Suppressor macrophage (primary cell): ENCODE measurements at places on chromosomes 2 and 18.

DNA sequence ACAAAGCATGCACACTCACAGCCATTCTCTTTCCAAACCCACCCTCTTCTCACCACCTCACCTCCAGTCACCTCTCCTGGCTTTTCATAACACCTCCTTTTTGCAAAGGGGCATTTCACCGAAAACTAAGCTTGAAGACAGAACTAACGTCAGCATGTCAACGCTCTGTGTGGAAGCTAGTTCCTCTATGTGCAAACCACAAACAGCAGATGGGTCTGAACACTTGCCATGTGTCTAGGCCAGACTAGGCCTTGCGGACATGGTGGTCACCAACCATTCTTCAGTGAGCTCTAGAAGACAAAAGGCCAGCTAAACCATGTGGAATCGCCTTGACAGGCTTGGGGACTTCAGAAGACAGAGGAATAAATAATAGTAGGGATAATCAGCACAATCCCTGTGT lies 148.5 kb downstream of the TXNL1 start:
- peak; percentile 76 for DNase-seq

- DNase-seq: no peak
Measured at GRCh38 chr2:211881449-211881848, 657.2 kb downstream of the ERBB4 start.

DNA sequence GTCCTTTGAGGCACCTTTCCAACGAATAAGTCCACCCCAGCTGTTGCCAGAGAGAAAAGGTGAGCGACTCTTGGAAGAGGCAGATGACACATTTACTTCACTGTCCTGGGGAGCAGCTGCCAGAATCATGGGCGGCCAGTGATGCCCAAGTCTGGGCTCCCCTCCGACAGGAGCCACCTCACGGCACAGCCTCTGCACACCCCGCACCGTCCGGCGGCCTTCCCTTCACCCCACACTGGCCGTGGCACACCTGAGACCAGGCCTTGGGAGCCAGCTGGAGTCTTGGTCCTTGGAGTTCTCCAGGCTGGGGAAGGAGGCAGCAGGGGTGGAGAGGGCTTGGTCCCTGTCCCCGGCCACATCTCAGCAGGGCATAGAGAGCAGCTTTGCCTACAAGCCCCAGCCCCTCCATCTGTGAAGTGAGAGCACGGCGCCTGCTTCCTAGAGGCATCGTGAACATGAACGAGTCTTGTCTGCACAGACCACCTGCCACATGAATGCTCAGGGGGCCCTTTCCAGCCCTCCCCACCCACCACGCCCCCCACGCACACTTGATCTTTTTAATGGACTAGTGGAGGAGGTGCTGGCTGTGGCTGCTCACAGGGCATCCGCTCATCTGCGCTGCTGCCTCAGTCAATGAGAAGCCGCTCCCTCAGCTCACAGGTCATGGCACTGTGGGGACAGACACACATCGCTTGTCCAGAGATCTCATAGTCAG lies 400.2 kb upstream of the MYT1L start:
- no peak for DNase-seq

GRCh38 chr18:658947-659533 lies 1.6 kb downstream of the TYMS start:
- DNase-seq: no peak

DNA sequence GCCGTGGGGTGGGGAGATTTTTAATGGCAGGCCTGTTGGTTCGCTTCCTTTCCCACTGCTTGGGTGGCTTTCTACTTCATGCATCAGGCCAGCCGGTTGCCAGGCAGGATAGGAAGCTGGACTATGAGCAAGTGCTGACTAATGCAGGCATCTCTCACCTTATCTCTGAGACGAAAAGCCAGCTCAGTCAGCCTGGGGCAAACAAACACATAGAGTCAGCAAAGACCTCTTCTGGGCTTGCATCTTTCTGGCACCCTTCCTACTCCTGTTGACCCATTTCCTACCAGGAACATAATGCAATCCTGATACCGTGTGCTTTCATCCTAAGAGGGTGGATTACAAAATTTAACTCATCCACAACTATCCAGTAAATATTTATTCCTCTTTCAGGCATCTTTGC lies 416.6 kb upstream of the MEX3C start:
- no peak for DNase-seq

DNA sequence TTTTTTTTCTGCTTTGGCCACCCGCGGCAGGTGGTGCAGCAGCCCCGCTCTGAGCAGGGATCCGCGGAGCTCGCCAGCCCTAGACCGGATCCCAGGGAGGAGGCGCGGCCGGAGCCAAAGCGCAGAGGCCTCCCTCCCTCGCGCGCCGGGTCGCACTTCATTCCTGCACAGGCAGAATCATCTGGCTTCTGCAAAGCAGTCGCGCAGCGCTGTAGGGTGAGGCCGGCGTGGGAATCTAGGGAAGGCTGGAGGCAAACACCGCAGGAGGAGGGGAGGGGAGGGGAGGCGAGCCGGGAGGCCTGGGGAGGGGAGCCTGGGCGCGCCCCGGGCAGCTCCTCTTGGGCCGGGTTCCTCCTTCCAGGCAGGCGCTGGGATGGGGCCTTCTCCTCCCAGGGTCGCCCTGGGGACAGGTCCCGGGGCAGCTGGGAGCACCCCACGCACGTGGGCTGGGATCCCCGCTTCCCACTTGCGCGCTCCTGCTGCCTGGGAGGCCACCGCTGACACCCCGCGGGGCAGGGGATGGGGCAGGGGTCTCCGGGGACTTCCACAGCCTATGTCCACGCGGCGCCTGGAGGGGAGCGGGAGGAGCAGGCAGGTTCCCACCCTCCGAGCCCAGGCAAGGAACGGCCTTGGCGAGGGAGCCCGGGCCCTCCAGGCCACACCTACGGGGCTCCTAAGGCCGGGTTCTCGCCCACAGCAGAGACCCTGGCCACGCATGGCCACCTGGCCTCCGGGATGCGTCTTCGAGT lies 45.0 kb downstream of the MBP start:
- no peak for DNase-seq

DNA sequence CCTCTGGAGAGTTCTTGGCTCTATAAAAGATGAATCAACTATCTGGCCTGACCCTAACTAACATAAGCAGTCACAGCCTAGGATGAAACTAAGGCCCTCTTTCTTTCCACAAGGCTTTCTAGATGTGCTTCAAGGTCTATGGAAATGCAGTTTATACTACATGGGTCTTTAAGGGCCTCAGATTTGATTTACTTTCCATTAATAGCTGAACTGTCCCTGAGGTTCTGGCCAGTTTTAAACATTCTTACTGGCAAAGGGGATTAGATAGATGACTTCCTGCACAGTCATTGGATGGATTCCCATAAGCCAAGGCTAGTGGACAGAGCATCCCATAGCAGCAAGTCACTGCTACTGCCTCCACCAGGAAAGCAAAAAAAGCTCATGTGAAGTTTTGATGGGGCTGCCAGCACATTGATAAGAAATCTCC lies 38.1 kb upstream of the LCLAT1 start:
- DNase-seq: no peak

GRCh38 chr18:22841840-22842239 lies 91.3 kb upstream of the RBBP8 start:
- DNase-seq: no peak

DNA sequence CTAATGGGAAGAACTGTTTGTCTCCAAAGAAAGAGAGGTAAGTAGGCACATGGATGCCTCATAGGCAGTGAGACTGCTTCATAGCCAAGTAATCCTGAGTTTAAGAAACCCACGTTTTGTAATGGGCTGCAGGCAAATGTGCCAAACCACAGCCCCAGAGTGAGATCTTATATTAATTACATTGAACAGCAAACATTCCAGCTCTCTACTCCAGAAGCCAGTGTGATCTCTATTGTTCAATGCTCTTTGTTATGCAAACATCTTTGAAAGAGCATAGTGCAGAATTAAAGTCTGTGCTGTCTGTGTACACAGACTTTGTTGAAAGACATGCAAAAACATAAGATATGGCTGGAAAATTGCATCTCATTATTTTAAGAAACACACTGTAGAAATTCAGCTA lies 720.8 kb upstream of the REG3G start:
- DNase-seq: no peak

- DNase-seq: no peak
Measured at GRCh38 chr2:41741951-41742595, 305.7 kb upstream of the PKDCC start.

- DNase-seq: peak; percentile 97
Measured at GRCh38 chr2:186575302-186575701, 14.6 kb upstream of the ITGAV start.

GRCh38 chr2:3198119-3198518 lies 179.5 kb downstream of the EIPR1 start:
- DNase-seq: peak; percentile 14

DNA sequence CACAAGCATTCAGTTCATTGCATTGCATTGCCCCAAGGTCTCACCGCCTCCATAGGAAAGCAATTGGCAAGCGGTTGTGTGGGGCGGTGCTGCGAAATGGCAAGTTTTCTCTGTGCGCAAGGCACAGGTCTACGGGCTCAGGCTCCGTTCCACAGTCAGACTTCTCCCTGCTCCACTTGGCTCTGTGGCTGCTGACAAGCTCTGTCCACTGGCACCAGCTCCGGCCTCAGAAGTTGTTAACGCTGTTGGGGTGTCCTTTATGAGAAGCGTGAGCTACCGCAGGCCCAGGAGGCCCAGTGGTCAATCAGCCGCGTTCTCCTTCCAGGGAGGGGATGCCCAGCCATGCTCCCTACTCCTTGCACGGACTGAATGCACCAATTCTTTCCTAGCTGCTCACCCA lies 87.0 kb upstream of the GATA6 start:
- no peak for DNase-seq

DNA sequence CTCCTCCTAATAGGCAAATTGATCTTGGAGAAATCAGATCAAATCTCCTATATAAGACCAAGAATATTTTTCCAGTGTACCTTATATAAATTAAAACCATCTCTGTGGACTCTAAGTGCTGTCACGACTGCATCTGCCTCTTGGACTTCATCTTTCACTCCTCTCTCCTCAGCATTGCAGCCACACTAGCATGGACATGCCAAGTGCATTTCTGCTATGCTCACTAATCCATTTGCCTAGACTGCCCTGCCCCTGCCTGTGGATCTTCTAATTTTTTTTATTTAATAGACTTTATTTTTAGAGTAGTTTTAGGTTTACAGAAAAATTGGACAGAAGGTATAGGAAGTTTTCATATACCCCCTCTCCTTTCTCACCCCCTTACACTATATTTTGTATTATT lies 146.7 kb upstream of the VWC2L start:
- no peak for DNase-seq

- DNase-seq: no peak
Measured at GRCh38 chr2:148963461-148963860, 75.0 kb upstream of the LYPD6B start.

DNA sequence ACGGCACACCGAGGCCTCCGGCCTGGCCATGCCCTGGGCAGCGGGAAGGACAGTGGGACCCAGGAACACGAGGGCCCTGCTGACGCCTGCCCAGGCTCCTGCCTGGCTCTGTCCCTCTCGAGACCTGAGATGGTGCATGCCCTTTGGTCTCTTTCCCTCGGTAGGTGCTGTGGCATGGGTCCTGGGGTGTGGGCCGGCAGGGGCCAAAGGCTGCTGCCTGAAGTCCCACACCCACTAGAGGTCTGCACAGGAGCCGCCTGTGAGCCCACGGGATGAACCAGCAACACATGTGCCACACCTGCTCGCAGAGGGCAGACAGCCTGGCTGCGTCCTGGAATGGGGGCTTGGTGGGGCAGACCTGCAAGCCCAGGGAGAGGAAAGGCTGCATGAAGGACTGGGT lies 73.3 kb downstream of the NDUFA10 start:
- no peak for DNase-seq

GRCh38 chr2:4507661-4508060 lies 804.3 kb downstream of the DCDC2C start:
- DNase-seq: no peak

GRCh38 chr18:56804395-56804794 lies 153.2 kb downstream of the WDR7 start:
- DNase-seq: no peak

DNA sequence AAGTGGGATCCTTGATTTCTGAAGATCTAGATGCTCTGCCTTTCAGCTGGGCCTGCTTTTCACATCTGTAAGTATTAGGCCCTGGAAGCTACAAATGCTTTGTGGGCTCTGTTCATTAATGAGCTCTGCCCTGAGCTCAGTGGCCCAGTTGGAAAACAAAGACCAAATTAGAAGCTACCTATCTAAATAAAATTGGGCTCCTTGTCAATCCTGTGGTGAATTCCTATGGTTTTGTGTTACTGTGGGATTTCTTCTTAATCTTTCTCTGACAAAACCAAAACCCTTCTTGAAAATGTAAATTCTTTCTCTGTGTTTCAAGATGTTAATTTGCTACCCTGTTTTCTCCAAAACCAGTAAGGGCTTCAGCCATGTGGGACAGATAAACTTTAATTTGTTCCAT lies 219.0 kb upstream of the HS6ST1 start:
- no peak for DNase-seq

DNA sequence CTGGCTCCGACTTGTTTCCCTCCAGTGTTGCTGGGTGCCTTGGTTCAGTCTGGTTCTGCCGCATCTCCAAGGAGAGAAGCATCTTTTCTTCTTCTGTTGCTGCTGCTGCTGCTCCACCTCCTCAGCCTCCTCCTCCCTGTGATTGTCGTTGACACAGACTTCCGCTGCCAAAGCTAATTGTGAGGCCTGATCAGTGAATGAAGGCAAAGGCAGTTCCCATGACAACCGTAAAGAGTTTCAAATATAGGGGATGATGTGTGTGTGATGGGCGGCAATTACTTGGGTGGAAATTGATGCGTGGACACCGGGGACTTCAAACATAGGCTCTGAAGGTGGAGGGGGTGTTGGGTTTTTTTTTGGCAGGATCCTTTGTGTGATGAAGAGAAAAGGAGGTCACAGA lies 13.7 kb downstream of the TET3 start:
- no peak for DNase-seq

- peak; percentile 80 for DNase-seq
Measured at GRCh38 chr2:64819361-64819760, 165.6 kb upstream of the SERTAD2 start.

DNA sequence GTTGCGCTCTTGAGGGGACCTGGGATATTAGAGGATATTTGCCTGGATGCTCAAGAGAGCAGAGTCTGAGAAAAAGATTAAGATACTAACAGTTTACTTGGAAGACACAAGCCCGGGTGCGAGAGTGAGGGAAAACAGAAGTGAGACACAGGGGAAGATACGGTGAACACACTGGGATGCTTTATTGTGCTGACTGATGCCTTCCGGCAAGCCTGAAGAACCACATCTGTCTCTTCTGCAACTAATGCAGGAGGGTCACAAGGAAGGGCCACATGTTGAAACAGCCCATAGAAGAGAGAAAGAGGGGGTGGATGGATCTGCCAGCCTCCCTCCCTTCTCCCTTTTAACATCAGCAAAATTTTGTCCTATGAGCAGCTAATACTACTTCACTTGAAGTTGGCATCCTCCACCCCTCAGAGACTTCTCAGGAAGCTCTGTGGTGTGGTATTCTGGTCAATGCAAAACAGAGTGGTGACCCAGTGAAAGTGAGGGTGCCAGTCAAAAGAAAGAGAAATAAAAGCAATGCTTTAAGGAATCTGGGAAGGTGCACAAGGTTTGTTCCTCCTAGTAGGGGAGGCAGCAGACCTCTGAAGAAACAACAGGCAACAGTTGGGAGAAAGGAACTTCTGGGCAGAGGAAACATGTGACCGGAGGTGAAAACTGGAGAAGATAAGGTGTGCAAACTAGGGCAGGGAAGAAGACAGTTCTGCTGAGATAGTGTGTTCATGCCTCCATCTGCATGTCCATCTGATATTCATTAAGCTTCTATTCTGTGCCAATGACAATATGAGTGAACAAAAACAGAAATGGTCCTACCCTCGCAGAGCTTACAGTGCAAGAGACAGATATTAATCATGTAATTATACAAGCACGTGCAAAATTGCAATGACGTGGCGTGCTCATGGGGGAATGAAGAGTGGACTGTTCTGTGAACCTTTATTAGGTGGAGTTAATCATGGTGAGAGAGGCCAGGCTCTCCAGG lies 107.1 kb downstream of the LYPD6B start:
- no peak for DNase-seq
